Left kidney (tissue), 8 donors: ENCODE measurements at places on chromosomes 5 and 9. TPM values are rescaled to one million over a fixed set of nuclear protein-coding genes. Genes with fewer than 3 reads are reported as not detected.

Gene PCDHA11
- polyA plus RNA-seq = 0.52 TPM

Gene PHF24
- 0.33 TPM for polyA plus RNA-seq

Gene REEP2
- 10.1 TPM for polyA plus RNA-seq

Gene ABHD17B
- 29.9 TPM for polyA plus RNA-seq

DNA sequence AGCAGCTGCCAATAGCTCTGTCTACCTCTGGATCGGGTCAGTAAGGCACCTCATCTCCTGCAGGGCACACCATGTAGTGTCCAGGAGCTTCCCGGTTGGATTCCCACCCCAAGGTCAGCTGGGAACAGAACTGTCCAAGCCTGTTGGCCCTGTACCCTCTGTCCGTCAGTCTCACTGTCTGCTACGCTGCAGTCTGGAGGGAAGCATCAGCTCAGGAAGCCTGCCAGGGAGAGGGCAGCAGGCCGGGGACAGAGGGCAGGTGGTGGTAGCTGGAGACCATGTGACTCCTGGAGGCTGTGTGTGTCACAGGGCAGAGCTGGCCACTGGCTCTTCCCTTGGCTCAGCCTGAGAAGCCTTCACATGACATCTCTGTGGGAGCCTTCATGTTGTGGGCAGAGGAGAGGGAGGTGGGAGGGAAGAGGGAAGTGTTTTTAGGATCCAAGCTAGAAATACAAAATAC, 134.5 kb downstream of the SEC61B start:
- DNase-seq = no peak

DNA sequence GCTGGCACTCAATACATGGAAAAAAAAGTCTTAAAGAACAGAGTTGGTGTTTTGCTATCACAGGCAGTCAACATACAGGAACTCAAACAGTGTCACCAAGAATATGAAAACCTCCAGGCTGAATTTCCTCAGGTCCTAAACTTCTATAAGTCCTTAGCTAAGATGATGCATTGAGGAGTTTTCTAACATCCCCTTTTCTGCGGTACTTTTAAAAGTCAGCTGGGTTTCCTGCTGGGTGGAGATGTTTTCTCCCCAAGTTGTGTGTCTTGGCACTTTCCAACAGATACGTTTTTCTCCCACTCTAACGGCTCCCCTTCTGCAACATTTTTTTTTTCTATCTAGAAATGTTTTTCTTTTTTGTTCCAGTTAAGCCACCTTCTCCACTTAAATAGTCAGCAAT, 244.8 kb upstream of the HAPLN1 start:
- DNase-seq = no peak

DNA sequence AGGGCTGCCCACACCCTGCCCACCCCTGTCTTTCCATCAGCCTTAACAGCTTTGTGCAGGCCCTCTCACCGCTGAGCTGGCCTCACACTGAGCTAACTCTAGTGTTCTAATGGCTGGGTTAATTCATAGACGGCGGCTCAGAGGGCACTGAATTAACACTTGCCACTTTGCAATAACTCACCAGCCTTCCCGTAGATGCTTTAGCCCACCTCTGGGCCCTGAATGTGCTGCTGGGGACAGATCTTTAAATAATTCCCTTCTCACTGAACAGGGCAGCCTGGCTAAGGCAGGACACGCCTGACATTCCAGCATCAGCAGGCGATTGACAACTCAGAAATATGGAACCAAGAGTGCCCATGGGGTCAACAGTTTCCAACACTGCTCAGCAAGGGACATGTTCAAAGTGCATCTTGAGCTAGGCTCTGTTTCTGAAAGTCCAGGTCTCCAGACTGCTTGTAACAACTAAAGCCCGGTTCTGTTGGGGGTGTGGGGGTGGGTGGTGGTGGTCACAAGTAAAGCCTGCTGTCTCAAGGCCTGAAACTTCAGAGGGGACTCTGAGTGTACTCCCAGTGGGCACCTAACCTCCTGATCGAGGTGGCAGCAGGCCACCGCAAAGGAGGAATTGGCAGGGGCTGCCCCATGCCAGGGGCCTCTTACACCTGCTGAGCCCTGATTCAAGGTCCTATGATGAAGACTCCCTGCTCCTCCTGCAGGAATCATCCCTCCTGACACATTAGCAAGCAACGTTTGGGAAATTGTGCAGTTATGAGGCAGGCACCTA, 248.3 kb downstream of the FSTL4 start:
- no peak for DNase-seq

GRCh38 chr9:70495514-70495913, 81.1 kb upstream of the KLF9 start:
- no peak for DNase-seq

- no peak for DNase-seq
Measured at GRCh38 chr9:86599561-86599960, 245.4 kb upstream of the TUT7 start.

GRCh38 chr9:35306283-35306682, 144.5 kb downstream of the UNC13B start:
- DNase-seq = no peak
